Stimulated activated CD4-positive, alpha-beta T cell treated with anti-CD3 and anti-CD28 coated beads, Interleukin-1b, Interleukin-23, amount 100 ng/mL, for 1 hour (primary cell): ENCODE measurements at places on chromosomes 3 and 15.

DNA sequence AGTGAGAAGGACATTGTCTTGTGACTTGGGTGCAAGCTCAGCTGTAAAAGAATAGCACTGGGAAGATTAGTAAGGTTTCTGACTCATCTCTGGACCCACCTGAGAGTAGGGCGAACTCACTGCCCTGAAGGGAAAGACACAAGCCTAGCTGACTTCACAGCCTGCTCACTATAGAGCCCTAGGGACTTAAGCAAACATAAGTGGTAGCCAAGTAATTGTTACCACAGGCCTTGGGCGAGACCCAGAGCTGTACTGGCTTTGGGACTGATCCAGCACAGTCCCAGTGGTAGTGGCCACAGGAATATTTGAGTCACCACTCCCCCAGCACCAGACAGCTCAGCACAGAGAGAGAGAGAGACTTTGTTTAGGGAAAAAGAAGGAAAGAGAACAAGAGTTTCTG lies 429.9 kb downstream of the TBL1XR1 start:
- DNase-seq, result no peak

DNA sequence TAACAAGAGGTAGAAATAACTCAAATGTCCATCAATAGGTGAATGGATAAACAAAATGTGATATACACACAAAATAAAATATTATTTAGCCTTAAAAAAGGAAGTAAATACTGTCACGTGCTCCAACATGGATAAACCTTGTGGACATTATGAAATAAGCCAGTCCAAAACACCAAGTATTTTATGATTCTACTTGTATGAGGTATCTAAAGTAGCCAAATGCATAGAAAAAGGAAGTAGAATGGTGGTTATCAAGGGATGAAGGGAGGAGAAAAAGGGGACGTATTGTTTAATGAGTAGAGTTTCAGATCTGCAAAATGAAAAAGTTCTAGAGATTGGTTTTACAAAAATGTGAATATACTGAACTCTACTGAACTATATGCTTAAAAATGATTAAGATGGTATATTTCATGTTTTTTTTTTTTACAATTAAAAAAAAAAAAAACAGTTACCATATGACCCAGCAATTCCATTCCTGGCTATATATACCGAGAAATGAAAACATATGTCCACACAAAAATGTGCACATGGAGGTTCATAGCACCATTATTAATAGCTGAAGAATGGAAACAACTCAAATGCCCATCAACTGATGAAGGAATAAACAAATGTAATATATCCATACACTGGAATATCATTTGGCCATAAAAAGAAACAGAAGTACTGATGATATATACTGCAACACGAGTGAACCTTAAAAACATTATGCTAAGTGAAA lies 29.1 kb upstream of the MAP6D1 start:
- no peak for DNase-seq

DNA sequence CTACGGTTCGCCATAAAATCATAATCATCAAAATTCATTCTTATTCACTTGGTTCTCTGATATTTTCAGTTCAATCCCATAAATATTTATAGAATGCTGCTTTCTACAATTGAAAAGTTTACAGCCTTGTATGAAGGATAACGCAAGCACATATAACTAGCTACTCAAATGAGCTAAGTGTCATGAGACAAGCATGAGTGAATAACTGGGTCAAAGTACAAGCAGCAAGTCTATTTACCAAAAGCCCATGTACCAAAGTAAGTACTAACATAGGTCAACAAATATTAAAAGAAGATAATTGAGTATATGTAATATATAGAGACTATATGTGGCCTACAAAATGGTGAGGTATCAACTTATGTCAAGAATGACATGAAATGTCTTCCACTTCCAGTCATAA lies 596.6 kb downstream of the GBE1 start:
- no peak for DNase-seq

GRCh38 chr15:99328106-99329072 lies 77.1 kb downstream of the LRRC28 start:
- DNase-seq, result no peak

DNA sequence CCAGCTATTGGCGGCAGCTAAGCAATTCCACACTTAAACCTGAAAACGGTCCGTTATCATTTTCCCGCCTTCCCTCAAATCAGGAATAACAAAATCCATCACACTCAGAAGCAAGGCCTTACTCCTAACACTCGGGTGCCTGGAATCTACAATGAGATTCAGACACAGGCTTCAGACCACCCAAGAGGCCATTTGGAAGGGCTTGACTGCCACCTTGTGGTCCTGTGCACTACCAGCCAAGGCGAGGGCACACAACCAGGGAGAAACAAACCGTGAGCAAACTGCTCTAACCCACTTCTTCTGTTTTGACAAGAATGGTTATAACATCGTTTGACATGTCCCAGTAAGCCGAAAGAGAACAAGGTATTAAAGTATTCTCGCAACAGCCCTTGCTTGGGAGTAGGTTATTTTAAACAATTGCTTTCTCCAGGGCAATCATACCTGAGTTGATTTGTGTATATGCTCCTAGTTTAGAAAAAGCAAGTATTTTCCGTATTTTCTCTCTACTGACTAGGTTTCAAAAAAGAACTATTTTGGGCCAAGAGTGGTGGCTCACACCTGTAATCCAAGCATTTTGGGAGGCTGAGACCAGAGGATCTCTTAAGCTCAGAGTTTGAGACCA lies 40.1 kb upstream of the TAFA4 start:
- no peak for DNase-seq

DNA sequence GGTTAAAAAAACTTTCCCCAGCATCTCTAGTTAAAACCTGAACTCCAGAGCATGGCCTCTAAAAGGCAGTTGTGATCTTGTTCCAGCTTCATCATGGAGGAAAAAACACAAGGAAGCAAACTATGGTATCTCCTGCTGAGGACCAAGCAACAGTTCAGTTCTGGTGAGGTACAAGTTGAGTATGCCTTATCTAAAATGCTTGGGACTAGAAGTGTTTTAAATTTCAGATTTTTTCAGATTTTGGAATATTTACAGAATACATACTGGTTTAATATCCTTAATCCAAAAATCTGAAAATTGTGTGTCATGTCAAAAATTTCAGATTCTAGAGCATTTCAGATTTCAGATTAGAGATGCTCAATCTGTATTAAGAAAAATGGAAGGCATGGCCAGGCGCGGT lies 9.7 kb downstream of the DBR1 start:
- no peak for DNase-seq

- no peak for DNase-seq
Observed at GRCh38 chr15:73887481-73887880, 14.1 kb downstream of the TBC1D21 start.

DNA sequence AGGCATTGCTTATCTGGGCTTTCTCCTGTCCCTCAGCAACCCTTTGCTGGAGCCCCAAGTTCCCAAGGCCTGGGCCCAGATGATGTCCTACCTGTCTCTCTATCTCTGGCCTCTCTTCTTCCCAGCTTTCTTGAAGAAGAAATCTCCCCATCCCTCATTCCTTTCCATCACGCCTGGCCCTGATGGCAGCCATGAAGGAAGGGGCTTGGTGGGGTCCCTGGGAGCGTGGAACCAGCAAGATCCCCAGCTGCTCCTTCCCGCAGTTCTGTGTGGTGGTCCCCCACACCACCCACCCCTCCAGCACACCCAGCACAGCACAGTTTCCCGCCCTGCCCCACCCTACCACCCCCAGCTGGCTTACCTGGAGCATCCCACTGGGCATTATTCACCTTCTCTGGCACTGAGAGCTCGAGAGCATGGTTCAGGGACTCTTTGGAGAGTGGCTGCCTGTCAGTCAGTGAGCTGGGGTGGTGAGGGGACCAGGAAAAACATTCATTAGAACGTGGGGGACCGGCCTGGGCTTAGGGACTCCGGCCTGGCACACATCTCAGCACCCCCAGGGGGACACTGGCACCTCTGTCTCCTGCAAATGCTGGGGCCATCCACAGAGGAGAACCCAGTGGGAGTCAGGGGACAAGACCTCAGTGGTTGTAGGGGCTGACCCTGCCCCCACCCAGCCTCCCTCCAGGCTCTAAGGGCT lies 26.6 kb downstream of the ACSBG1 start:
- no peak for DNase-seq

GRCh38 chr3:57756528-57757401 lies 656 bp downstream of the SLMAP start:
- no peak for DNase-seq

GRCh38 chr15:27490867-27491595 lies 520.0 kb downstream of the GABRG3 start:
- no peak for DNase-seq

DNA sequence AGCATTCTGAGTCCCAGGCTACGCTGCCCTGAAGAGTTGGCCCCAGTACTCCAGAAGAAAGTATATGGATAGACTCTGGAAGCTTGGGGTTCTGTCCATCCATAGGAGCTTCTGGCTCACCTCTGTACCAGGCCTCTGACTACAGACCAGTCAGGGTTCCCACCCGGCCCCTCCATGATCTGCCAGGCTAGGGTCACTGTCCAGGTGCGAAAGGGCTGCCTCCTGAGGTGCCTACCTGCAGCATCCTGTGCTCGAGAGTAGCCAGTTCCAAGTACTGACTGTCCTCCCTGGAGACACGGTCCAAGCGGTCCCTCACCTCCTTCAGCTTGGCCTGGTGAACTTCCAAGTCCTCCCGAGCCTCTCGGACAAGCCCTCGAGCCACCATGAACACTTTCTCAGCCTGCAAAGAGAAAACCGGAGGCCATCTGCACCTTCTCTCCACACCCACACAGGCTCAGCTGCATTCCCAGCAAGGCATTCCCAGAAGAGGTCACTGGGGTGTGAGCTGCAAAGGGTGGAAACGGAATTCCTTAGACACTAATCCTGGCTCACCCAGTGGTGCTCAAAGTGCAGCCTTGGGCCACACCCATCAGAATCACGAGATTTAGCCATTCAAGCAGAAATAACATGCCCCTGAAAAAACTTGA lies 3.7 kb upstream of the PLXNB1 start:
- DNase-seq, result no peak

- no peak for DNase-seq
Observed at GRCh38 chr3:126782536-126782935, 78.5 kb downstream of the CHCHD6 start.

DNA sequence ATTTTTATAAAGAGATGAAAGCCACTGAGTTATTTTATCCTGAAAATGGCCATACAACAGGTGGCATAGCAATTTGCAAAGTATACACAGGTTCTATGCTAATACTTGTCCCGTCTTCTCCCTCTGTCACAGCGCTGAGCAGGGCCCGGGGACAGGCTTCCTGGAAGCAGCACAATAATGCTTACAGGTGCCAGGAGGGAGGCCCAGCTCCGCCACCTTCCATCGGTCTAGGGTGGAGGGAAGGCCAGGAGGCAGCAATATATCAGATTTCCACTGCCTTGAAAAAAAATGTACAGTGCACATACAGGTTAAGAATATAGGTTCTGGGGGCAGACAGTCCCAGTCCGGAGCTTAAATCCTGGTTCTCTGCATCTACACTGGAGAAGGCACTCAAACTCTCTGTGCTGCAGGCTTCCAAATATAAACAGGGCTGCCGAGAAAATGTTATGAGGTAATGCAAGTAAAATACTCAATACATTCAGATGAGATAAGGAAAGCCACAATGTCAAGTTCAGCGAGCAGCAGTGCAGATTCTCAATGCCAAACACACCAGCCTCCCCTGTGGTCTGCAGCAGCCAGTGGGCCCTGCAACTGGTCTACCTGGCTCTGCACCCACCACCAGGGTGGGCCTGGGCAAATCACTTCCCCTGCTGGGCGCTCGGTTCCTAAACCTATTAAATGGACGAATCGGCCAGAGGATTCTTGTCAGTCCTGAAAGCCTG lies 189.6 kb downstream of the XXYLT1 start:
- no peak for DNase-seq

DNA sequence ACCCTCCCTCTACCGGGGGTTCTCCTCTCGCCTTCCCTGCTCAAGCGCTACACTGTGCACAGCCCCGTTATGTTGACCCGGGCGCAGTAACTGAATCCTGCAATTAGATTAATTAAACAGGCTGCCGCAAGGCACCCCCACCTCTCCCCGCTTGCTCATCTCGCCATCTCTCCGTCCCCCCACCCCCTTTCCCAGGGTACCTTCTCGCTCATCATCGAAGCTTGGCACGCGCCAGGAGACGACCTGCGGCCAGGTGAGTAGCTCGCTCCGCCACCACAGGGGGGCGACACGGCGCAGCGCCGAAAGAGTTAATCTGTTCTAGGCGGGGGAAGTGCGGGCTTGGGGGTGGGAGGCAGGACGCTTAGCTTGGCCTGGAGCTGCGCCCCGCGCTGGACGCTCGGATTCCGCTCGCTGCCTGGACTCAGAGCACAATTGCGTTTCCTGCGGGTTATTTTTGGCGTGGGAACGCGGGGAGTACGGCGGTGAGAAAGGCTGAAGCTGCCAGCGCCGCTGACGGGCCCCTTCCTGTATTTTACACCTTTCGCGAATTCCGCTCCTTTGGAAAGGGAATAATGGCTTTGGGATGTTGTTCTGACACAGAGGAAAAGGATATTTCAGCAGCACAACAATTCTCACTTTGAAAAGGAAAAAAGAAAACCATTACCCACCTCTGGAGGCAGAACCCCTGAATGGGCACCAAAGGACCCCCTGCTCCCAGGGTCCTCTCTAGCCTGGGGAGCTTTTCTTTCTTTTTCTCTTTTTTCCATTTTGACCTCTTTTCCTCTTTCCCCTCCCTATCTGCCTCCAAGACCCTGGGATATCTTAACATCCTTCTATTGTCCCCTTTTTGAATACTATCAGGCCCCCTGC lies 1.5 kb downstream of the DLL4 start:
- DNase-seq, result no peak

DNA sequence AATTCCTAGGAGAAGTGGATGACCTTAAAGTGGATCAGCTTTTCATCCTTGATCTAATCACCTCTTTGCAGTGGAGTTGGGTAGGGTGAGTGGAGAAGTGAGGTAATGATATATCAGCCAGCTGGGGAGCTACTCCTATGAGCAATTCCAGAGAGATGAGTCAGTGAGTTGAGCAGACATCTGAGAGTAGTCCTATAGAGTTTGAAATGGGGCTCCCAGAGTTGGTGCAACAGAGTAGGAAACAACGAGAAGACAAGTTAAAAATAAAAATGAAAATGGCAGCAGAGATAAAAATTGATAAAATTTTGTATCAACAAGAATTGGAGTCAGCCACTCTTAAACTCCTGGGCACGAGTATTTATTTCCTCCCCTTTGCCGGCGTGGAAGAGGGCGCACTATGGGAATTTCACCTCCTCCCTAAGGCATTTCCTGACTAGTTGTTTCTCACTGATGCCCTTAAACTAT lies 150.8 kb upstream of the DPH6 start:
- no peak for DNase-seq

DNA sequence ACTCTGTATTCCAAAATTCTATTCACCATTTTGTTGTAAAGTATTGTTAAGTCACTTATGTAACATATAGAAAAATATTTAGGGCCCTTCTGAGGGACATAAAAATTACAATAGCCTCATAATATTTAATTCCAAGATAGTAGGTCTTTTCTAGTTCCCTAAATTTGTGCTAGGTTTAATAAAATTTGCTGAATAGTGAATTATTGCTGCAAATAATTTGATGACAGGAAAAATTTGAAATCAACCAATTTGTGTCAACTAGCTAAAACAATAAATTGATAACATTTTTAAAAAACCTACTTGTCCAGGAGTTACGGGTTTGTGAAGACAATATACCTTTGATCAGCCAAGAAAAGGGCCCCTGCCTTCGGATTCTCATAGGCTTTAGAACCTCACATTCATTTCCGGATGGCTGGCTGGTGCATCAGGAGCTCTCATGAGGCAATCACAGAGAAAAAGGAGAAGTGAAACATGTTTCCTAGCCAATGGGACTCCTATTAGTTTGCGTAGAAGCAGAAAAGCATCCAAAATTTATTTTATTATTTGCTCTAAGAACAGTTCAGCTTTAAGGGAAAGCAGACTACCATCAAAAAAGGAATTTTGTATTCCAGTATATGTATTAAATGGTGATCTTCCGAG lies 177.2 kb downstream of the LRRC3B start:
- DNase-seq, result no peak

- DNase-seq, result no peak
Observed at GRCh38 chr15:75314552-75315290, 21.1 kb upstream of the COMMD4 start.
